Hematopoietic multipotent progenitor cell treated with erythropoietin and hydrocortisone succinate and interleukin-3 and kit ligand, for 8 days (in vitro differentiated cells): ENCODE measurements at places on chromosomes 7 and 10.

DNA sequence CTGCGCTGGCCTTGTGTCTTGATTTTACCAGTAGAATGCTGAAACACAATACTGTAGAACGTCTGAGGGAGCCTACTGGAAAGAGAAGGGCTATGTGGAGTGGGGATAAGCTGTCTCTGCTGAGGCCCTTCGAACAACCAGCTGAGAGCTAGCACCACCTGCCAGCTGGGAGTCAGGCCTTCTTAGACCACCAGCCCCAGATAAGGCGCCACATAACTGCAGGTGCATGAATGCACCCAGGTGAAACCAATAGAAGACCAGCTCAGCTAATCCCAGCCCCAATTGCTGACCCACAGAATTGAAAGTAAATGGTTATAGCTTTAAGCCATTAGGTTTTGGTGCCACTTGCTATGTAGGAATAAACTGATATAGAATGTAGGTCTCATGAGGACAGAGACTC is 438.4 kb downstream of the ADRA2A start:
- DNase-seq, result no peak

DNA sequence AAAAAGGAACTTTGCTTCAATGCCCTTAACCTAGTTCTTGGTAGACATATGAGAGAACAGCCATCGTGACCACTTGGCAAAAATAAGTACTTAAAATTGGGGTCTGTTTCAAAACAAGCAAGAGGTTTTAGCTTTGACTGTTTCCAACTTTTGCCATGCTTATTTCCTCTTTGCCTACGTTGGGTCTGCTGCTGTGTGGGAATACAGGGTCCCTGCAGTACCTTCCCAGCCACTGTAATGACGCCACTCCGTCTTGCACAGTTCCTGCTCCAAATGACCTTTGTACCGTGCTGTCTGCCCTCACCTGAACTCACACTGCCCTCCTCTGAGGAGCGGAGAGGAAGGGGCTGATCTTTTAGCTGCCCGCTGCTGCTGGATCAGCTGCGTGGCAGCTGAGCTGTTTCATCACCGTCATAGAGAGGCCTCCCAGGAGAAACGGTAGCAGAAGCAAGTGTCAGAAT is 133.1 kb downstream of the MAPK8 start:
- no peak for DNase-seq

DNA sequence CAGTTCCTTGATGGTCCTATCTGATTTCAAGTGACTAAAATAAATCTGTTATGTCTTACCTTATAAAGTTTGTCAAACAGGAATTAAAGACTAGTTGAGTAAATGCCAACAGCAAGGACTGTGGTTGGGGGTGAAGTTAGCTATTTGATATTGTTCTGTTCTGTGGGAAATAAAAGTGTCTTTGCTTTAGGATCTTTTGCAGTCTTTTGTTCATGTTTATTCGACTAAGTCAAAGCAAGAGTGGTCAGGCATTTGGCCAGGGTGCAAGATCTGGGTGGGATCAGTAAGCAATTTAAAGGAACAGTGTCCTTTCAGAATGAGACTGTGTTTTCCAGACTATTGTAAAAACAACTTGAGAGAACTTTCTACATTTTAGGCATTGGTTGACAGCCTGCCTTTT is at the start of gene COL28A1:
TSS of gene COL28A1 (minus strand) at position 183 of the 400 bp plus-strand sequence. CDS start 2,998 bp downstream, outside the sequence.
- DNase-seq, result no peak

DNA sequence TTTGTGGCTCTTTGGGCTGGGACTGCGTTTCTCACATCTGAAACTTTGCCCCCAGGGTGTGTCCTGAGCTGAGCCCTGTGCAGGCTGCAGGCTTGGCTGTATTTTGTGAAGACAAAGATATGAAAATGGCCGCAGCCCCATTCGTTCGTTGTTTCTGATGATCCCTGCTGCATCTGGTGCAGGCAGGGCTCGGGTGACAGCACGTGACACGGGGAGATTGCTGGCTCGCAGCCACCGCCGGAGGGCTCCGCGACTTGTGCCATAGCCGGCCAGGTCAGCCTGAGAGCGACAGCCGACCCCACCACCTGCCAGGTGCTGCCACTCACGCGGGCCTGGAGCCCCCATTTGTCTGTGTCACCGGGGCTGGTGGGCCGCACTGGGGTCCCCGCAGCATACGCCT is 81.3 kb downstream of the ZRANB1 start:
- DNase-seq, result no peak

- DNase-seq, result no peak
Measured at GRCh38 chr7:25572423-25572822, 344.1 kb upstream of the NPVF start.

DNA sequence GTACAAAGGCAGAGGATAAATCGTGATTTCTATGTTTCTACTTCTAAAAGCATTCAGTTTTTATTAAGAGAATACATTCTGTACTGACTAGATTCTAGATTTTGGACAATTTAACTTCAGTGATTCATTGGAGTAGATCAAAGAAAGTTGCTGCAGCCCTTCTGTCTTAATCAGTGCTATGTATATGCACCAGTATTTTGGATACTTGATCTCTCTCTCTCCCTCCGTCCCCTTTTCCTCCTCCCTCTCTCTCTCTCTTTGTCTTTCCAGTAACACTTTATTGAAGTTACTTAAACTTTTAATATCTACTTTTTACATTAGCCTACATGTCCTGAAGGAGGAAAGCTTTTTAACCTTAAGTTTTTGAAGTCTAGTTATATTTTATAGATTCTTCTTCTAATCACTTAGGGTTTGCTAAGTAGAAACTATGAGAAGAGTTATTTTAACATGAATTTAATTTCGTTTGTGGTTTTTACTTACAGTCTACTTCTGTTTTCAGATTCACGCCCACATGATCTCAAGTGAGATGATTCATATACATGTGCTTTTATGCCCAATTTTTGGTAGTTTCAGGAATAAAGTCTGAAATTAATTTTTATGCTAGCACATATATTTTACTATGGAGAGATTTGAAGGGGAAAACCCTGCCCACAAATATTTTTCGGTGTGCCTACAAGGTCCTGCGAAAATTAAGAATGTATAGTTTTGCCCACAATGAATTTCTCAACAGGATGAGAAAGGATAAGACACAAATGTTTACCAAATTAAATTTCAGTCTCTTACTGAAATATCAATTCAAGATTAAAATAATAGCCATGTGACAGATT is 9.1 kb downstream of the MDFIC start:
- DNase-seq, result no peak

GRCh38 chr10:80769700-80770160 is 232.0 kb downstream of the SH2D4B start:
- no peak for DNase-seq

GRCh38 chr10:93357680-93358079 is 124.5 kb downstream of the MYOF start:
- DNase-seq, result peak; percentile 48

DNA sequence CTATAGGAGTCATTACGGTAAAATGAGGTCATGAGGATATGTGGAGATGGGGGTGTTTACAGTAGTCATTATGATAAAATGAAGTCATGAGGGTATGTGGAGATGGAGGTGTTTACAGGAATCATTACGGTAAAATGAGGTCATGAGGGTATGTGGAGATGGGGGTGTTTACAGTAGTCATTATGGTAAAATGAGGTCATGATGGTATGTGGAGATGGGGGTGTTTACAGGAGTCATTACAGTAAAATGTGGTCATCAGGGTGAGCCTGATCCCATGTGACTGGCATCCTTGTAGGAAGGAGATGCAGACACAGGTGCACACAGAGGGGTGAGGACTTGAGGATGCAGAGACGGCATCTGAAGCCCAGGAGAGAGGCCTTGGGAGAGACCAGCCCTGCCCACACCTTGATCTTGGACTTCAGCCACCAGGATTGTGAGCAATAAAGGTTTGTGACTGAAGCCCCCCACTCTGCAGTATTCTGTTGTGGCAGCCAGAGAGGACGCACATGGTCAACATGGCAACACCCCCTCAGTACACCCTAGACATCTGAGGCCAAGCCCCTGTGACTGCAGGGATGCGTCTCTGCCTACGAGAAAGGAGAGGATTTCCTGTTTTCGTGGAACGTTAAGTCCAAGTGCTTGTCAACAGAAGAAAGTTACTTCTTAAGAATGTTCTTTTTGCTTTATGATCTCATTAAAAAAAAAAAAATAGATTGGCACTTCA is 544.4 kb downstream of the DNAJB6 start:
- no peak for DNase-seq

- peak; percentile 96 for DNase-seq
Measured at GRCh38 chr7:6729492-6730342, 23.0 kb upstream of the ZNF12 start.

GRCh38 chr7:8418629-8419245 is 14.7 kb upstream of the NXPH1 start:
- peak; percentile 66 for DNase-seq

GRCh38 chr10:9294132-9294663 is 1239.7 kb downstream of the GATA3 start:
- no peak for DNase-seq

DNA sequence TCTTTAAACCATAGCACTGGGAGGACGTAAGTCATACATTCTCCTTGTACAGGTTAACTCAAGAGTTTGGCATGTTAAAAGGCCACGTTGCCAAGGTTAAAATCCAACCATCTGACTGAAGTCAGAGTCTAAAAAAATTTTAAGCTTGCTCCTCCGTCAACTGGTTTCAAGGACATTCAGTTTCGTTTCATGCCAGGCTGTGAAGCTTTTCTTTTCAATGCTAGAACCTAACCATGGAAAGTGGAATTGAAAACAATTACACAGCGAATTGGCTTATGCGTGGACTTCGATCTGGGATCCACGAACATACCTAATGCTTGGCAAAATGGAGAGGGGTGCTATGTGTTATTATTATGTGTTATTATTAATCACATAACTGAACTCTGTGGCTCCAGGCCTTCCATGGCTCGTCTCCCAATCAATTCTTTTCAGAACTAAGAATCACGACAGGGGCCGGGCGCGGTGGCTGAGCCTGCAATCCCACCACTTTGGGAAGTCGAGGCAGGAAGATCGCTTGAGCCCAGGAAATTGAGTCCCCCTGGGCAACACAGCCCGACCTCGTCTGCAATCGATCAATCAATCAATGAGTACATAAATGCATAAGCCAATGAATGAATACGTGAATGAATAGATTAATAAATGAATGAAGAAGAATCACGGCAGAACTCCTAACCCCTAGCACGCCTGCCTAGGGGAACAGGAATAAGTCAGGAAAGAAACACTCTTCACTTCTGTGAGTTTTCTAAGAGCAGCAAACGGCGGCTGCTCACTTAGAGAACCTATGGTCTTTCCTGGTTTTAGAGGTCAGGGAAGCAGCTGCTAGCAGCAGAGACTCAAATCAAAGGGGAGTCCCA is 733 bp upstream of the ARL5B start:
- peak; percentile 5 for DNase-seq

- DNase-seq, result peak; percentile 45
Measured at GRCh38 chr7:106600569-106601373, 60.2 kb downstream of the CCDC71L start.

GRCh38 chr10:111481261-111481826 is 404.5 kb downstream of the ADRA2A start:
- DNase-seq, result no peak

- no peak for DNase-seq
Measured at GRCh38 chr10:52434734-52435133, 120.7 kb downstream of the DKK1 start.

GRCh38 chr10:106734220-106734619 is 430.3 kb downstream of the SORCS1 start:
- DNase-seq, result no peak

DNA sequence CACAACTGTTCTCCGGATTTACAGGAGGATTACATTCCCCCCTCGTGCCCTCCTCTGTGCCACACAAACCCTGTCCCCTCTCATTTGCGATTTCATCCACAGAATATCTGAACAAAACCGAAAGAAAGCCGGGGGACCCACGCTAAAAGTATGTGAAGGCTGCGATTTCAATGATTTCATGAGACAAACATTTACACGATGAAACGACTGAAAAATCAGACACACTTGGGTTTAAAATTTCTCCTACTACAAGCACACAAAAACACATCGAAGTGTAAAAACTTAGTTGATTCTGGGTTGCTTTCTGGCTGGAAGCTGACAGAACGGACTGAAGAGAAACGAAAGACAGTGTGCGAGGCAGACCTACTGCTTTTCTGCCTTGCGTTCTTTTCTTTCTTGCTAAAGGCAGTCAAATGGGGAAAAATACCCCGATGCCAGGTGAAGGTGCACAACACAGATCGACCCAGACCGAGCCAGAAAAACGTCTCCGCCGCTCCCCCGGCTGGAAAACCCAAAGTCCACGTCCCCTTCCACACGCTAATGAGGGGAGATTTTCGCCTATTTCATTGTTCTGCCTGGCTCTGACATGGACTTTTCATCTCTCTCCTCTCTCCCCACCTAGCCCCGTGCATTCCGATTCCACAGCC is 1.2 kb downstream of the HIPK2 start:
- DNase-seq, result peak; percentile 50

GRCh38 chr10:58404001-58404400 is 18.8 kb downstream of the TFAM start:
- no peak for DNase-seq

GRCh38 chr7:12729112-12729511 is 41.7 kb downstream of the ARL4A start:
- DNase-seq, result peak; percentile 98

DNA sequence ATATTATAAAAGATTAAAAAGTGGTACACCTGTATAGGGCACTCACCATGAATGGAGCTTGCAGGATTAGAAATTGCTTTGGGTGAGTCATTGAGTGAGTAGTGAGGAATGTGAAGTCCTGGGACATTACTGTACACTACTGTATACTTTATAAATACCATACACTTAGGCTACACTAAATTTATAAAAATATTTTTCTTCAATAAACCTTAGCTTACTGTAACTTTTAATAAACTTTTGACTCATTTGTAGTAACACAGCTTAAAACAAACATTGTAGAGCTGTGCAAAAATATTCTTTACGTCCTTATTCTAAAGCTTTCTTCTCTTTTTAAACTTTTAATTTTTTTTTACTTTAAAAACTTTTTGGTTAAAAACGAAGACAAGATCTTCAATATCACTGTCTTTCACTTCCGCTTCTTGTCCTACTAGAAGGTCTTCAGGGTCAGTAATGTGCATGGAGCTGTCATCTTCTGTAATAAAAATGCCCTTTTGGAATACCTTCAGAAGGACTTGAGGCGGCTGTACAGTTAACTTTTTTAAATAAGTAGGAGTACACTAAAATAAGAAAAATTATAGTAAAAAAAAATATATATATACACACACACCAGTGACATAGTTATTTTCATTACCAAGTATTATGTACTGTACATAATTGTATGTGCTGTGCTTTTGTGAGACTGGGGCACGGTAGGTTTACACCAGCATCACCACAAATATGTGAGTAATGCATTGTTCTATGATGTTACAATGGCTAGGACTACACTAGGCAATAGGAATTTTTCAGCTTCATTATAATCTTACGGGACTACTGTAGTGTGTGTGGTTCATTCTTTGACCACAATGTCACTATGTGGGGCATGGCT is 3.5 kb downstream of the STK31 start:
- no peak for DNase-seq

DNA sequence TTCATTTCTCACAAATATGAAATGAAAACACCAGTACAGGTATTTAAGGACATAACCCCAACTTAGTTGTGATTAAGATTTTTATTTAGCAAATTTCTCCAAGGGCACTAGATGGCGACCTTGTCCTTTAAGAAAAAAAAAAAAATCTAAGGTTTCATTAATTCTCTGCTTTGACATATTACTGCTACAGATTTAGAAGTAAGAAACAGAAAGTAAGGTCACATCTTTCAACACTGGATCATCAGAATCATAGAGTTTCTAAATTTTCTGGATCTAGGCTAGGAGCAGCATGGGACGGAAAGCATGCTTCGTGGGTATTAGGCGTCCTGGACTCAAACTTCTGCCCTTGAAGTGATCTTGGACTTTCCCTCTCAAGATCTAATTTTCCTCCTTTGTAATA is 85.5 kb upstream of the PRKG1 start:
- peak; percentile 8 for DNase-seq
